CD4-positive, alpha-beta T cell (primary cell): ENCODE measurements at places on chromosomes 6 and 20. TPM values are rescaled to one million over a fixed set of nuclear protein-coding genes. Genes with fewer than 3 reads are reported as not detected.

ZKSCAN8 gene
- 23.2 TPM for total RNA-seq

TMEM74B gene
- total RNA-seq, result 0.17 TPM

BANF2 gene
- not detected for total RNA-seq

GRCh38 chr6:12593771-12594529 lies 122.6 kb upstream of the PHACTR1 start:
- H3K36me3 ChIP-seq, result no peaks in the 10 kb centered on the region
- H3K4me1 ChIP-seq, result no peaks in the 10 kb centered on the region
- H3K4me3 ChIP-seq, result no peak overlapping the region
- no peak overlapping the region for H3K27ac ChIP-seq
- H3K27me3 ChIP-seq, result peaks cover 7% of the 10 kb centered on the region
- no peak for DNase-seq

DNA sequence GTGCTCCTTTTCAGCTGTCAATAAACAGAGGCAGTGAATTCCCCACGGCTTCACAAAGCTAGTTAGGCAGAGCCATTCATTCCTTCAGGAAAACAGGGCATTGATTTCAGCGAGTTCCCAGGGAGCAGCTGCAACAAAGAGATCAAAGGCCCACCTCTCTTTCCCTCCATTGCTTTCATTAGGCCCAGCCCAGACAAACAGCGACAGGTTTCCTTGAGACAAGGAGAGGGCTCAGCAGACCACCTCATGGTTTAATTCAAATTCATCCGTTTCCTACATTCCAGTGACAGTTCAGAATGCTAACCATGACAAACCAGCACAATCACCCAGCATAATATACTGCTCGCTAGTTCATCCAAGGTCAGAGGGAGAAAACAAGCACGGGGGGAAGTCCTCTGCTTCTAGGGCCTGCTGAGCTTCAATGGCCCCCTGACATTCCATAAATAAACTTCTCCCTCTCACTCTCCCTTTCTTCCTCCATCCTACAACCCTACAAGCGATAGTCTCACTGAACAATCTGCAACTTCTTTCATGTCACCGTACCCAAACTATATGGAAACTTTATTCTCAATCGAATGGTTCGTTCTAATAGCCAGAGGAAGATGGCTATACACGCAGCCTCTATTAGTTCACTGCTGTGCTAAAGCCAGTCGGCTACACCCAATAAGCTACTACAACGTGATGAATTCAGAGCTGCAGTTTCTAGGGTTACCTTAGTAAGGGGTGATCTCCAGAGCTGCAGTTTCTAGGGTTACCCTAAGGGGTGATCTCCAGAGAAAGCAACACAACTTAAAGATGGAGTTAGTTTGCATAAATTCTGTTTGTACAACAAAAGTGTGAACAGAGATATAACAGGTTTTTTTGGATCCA lies 34.7 kb downstream of the PLAGL1 start:
- H3K4me1 ChIP-seq, result no peaks in the 10 kb centered on the region
- no peak for DNase-seq
- no peaks in the 10 kb centered on the region for H3K27me3 ChIP-seq
- no peak overlapping the region for H3K27ac ChIP-seq
- no peak overlapping the region for H3K4me3 ChIP-seq

GRCh38 chr6:15948930-15949900 lies 179.7 kb upstream of the MYLIP start:
- H3K4me1 ChIP-seq, result no peaks in the 10 kb centered on the region
- H3K36me3 ChIP-seq, result no peaks in the 10 kb centered on the region
- no peak for DNase-seq
- no peaks in the 10 kb centered on the region for H3K27me3 ChIP-seq

GRCh38 chr6:154891901-154892300 lies 103.2 kb upstream of the TIAM2 start:
- H3K27me3 ChIP-seq, result no peaks in the 10 kb centered on the region
- DNase-seq, result no peak
- no peaks in the 10 kb centered on the region for H3K4me1 ChIP-seq
- H3K4me3 ChIP-seq, result no peak overlapping the region
- H3K36me3 ChIP-seq, result no peaks in the 10 kb centered on the region
- H3K27ac ChIP-seq, result no peak overlapping the region

GRCh38 chr20:17439616-17440296 lies 91.4 kb downstream of the BFSP1 start:
- no peak overlapping the region for H3K27ac ChIP-seq
- no peak overlapping the region for H3K4me3 ChIP-seq
- no peaks in the 10 kb centered on the region for H3K36me3 ChIP-seq
- no peaks in the 10 kb centered on the region for H3K4me1 ChIP-seq

GRCh38 chr20:62219992-62220665 lies at the start of gene HRH3:
TSS of gene HRH3 (minus strand) at chr20:62220278. CDS start at chr20:62219970, 308 bp downstream.
- H3K27me3 ChIP-seq, result peaks cover 55% of the 10 kb centered on the region
- no peak within 1 kb of the TSS for H3K4me3 ChIP-seq
- peaks cover 16% of the 10 kb centered on the region for H3K4me1 ChIP-seq
- H3K27ac ChIP-seq, result no peak within 1 kb of the TSS
- DNase-seq, result peak; percentile 53

- no peak overlapping the region for H3K27ac ChIP-seq
- H3K36me3 ChIP-seq, result no peaks in the 10 kb centered on the region
- no peak overlapping the region for H3K4me3 ChIP-seq
- no peaks in the 10 kb centered on the region for H3K4me1 ChIP-seq
- DNase-seq, result no peak
Observed at GRCh38 chr6:160222491-160222890, 36.1 kb downstream of the SLC22A2 start.

GRCh38 chr6:43668151-43669028 lies 19.2 kb downstream of the MRPS18A start:
- H3K36me3 ChIP-seq, result peaks cover 29% of the 10 kb centered on the region
- no peak overlapping the region for H3K4me3 ChIP-seq
- DNase-seq, result peak; percentile 28
- H3K27ac ChIP-seq, result no peak overlapping the region

GRCh38 chr6:138654715-138655634 lies 118.6 kb upstream of the CCDC28A start:
- H3K4me1 ChIP-seq, result no peaks in the 10 kb centered on the region
- H3K27me3 ChIP-seq, result no peaks in the 10 kb centered on the region
- H3K27ac ChIP-seq, result no peak overlapping the region
- no peaks in the 10 kb centered on the region for H3K36me3 ChIP-seq
- H3K4me3 ChIP-seq, result no peak overlapping the region

DNA sequence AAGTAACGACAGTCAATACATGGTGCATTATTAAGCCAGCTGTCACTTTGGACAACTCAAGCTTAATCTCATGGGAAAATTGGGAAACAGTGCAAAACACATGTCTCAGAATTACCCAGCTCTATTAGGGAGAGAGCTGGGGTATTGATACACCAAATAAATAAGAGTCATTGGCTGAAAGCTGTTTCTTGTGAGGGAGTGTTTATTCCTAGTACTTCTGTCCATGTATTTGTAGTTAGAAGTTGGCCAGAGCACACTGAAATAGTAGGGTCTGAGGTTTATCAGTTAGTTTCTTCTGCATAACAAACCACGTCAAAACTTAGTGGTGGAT lies 192.0 kb upstream of the RALGAPA2 start:
- no peak overlapping the region for H3K4me3 ChIP-seq
- no peaks in the 10 kb centered on the region for H3K4me1 ChIP-seq
- H3K36me3 ChIP-seq, result no peaks in the 10 kb centered on the region

- no peak for DNase-seq
- no peaks in the 10 kb centered on the region for H3K4me1 ChIP-seq
- no peak overlapping the region for H3K27ac ChIP-seq
- no peak overlapping the region for H3K4me3 ChIP-seq
Observed at GRCh38 chr6:152271776-152272464, 365.2 kb downstream of the SYNE1 start.

DNA sequence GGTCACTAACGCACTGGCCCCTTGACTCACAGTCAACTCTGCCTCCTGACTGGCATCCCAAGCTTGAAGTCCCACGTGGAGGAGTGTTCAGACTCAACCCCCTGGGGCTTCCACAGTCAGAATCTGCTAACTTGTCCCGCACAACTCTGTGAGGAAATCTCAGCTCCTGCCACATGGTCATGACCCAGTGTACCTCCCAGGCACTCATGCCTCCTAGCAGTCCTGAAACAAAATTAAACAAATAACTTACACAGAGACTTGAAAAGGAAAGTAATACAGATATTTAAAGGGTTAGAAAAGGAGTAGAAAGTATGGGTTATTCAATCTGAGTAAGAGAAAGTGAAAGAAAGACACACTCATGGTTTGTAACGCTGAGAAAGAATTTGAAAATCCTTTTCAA lies 134.9 kb downstream of the GMDS start:
- H3K4me1 ChIP-seq, result no peaks in the 10 kb centered on the region
- no peaks in the 10 kb centered on the region for H3K36me3 ChIP-seq
- H3K4me3 ChIP-seq, result no peak overlapping the region
- H3K27ac ChIP-seq, result no peak overlapping the region
- H3K27me3 ChIP-seq, result no peaks in the 10 kb centered on the region

DNA sequence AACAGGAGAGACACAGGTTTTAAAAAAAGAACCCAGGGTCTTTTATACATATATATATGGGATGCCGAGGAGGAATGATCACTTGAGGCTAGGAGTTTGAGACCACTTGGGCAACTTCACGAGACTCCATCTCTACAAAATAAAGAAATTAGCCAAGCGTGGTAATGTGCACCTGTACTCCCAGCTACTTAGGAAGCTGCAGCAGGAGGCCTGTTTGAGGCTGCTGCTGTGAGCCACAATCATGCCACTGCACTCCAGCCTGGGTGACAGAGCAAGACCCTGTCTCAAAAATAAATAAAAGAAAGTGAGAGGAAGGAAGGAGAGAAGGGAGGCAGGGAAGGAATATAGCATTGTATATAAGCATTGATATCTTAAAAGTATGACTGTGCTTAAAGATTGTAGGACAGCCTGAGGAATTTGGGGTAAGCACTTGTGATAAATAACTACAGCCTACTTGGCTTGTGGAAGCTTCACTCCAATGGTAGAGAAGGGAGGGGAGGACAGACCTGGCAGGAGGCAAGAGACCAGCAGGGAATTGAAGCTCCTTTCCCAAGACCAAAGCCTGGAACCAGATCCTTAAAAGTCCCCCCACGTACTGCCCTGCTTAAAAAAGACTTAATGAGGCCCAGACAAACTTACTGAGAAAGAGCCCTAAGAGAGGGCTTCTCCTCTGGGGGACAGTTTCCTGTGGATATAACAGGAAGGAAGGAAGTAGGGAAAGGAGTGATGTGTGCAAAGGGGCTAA lies 2.5 kb upstream of the SNTA1 start:
- no peak overlapping the region for H3K27ac ChIP-seq
- no peak for DNase-seq
- H3K4me1 ChIP-seq, result peaks cover 25% of the 10 kb centered on the region
- H3K27me3 ChIP-seq, result no peaks in the 10 kb centered on the region
- no peaks in the 10 kb centered on the region for H3K36me3 ChIP-seq

GRCh38 chr6:116616737-116617053 lies 416 bp downstream of the RSPH4A start:
- no peak for DNase-seq
- no peaks in the 10 kb centered on the region for H3K36me3 ChIP-seq
- peak overlapping the region; percentile 62 for H3K4me3 ChIP-seq
- no peaks in the 10 kb centered on the region for H3K27me3 ChIP-seq
- H3K4me1 ChIP-seq, result peaks cover 13% of the 10 kb centered on the region
- H3K27ac ChIP-seq, result no peak overlapping the region

DNA sequence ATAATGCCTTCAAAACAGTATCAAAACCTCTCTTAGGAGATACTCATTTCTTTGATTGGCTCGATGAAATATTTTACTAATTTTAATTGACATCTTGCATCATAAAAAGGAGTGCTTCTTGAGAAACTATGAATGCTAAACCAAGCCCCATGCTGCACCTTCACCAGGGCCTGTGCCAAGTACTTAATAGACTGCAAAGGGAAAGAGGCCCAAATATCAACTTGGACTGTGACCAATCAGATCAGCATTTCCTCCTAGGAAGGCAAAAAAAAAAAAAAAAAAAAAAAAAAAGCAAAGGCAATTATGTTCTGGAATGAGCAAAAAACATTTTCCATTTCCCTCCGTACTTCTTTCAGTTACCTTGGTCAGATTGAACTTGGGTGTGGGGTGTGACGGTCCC lies 253.0 kb upstream of the SOX4 start:
- no peaks in the 10 kb centered on the region for H3K36me3 ChIP-seq
- H3K4me3 ChIP-seq, result no peak overlapping the region
- no peak overlapping the region for H3K27ac ChIP-seq
- no peaks in the 10 kb centered on the region for H3K4me1 ChIP-seq
- DNase-seq, result no peak

GRCh38 chr6:4404415-4404814 lies 269.0 kb upstream of the ECI2 start:
- no peak overlapping the region for H3K27ac ChIP-seq
- H3K4me3 ChIP-seq, result no peak overlapping the region
- H3K36me3 ChIP-seq, result no peaks in the 10 kb centered on the region
- DNase-seq, result no peak

- no peak overlapping the region for H3K27ac ChIP-seq
- peaks cover 20% of the 10 kb centered on the region for H3K4me1 ChIP-seq
- no peaks in the 10 kb centered on the region for H3K27me3 ChIP-seq
- H3K4me3 ChIP-seq, result no peak overlapping the region
- DNase-seq, result no peak
Observed at GRCh38 chr6:34688956-34689355, 7.6 kb downstream of the ILRUN start.

- no peaks in the 10 kb centered on the region for H3K36me3 ChIP-seq
- no peaks in the 10 kb centered on the region for H3K27me3 ChIP-seq
- no peak overlapping the region for H3K4me3 ChIP-seq
- DNase-seq, result no peak
- H3K27ac ChIP-seq, result no peak overlapping the region
Observed at GRCh38 chr20:49691818-49692568, 21.7 kb downstream of the B4GALT5 start.

GRCh38 chr6:149267072-149267471 lies 50.4 kb upstream of the TAB2 start:
- H3K36me3 ChIP-seq, result no peaks in the 10 kb centered on the region
- H3K27ac ChIP-seq, result no peak overlapping the region
- H3K4me1 ChIP-seq, result peaks cover 38% of the 10 kb centered on the region
- no peak for DNase-seq
